ENCODE measurements at places on chromosomes 1 and 21. TPM values are rescaled to one million over a fixed set of nuclear protein-coding genes. Genes with fewer than 3 reads are reported as not detected.

The PCBP3 gene
- 0.35 TPM for total RNA-seq

The HENMT1 gene
- total RNA-seq: 31.3 TPM

The CAMK2N1 gene
- total RNA-seq: 2.8 TPM

The C4BPA gene
- not detected for total RNA-seq

The FCMR gene
- total RNA-seq: 75.1 TPM

- no peak for DNase-seq
These were observed 92.6 kb upstream of the PBX1 start for GRCh38 chr1:164466429-164466828.

- no peak for DNase-seq
These were observed 227.7 kb downstream of the KAZN start for GRCh38 chr1:14826172-14826636.

DNA sequence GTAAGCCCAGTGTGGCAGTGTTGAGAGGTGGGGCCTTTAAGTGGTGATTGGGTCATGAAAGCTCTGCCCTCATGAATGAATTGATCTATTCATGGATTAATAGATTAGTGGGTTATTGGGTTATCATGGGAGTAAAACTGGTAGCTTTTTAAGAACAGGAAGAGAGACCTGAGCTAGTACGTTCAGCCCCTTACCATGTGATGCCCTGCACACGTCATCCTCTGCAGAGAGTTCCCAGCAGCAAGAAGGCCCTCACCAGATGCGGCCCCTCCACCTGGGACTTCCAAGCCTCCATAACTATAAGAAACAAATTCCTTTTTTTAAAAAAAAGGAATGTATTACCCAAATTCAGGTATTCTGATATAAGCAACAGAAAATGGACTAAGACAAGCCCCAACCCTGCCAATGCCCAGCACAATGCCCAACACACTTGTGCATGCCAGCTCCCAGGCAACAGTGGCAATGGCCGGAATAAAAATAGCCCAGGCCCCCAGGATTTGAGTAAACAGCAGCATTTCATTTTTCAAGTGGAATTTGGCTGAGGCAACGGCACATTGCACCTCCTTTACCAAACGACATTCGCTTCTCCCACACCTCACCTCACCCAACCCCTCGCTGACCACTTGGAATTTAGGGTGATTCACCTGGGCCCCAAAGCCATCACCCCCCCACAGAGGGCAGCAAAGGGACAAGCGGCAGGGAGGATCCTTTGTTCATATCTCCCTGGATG lies 215.9 kb downstream of the TOMM20 start:
- DNase-seq: no peak

All from CD8-positive, alpha-beta memory T cell (primary cell).